ENCODE measurements at places on chromosomes 7 and 10. TPM values are rescaled to one million over a fixed set of nuclear protein-coding genes. Genes with fewer than 3 reads are reported as not detected.

DNA sequence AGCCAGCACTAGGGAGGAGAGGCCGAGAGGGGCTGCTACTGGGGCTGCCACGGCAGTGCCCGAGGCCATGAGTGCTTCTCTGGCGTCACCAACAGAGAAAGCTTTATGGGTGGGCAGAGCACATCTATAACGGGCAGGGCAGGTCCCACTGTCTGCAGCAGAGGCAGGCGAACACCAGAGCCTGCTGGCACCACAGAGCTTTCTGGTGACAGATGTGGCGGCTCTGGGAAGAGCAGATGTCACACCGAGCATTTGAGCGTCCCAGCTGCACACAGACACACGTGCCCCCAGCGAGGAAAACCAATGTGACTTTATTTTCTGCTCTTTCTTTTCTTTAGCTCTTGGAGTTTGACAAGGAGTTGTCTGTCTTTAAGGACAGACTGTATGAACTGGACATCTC, 20.5 kb downstream of the NKX6-2 start:
- no peaks in the 10 kb centered on the region for H3K36me3 ChIP-seq
- H3K27me3 ChIP-seq: no peaks in the 10 kb centered on the region
- DNase-seq: no peak

DNA sequence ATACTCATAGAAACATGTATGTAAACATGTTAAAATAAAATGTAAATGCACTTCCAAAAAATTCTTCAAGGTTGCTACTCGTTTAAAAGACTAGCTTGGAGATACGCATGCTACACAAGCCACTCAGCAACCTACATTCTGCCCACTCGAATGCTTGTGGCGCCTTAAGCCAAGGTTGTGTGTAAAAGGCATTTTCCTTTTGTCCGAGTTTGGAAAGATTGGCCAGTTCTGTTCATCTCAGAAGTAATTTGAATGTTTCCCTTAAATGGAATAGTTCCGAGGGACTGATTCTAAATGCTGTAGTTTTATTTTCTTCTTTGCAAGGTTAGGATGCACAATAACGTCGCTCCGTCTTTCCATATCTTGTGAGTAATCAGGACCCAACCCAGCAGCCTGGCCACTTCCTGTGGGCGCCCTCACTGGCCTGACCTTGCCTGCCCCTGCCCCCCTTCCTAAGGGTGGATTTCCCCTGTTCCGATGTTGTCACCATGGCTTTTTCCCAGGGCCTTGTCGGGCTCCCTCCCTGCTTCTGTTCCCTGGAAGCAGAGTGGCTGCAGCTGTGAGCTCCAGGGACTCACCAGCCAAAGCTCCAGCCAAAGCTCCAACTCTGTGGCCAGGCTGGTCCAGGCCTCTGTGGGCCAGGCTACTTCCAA, 70.6 kb downstream of the PTPRE start:
- no peaks in the 10 kb centered on the region for H3K36me3 ChIP-seq
- no peak overlapping the region for H3K4me3 ChIP-seq
- no peak overlapping the region for H3K27ac ChIP-seq
- peaks cover 7% of the 10 kb centered on the region for H3K4me1 ChIP-seq

DNA sequence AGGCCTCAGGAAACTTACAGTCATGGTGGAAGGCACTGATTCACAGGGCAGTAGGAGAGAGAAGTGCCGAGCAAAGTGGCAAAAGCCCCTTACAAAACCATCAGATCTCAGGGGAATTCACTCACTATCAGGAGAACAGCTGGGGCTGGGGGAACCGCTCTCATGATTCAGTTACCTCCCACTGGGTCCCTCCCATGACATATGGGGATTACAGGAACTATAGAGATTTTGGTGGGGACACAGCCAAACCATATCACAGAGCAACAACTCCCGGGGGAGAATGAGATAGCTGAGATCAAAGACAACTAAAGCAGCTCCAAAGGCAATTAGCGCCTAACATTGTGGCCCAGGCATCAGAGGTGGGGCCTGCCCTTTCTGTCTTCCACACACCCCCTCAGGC, 85.4 kb upstream of the VOPP1 start:
- H3K27me3 ChIP-seq: peaks cover 30% of the 10 kb centered on the region
- no peak overlapping the region for H3K27ac ChIP-seq

Gene MPLKIP
- 36.1 TPM for total RNA-seq

Gene CALML5
- total RNA-seq: not detected

Data from activated CD8-positive, alpha-beta memory T cell treated with anti-CD3 and anti-CD28 coated beads, Interleukin-2, amount 10 ng/mL, durations not matched to agents 7 days and 5 days (primary cell).